Smooth muscle cell of the brain vasculature (primary cell): ENCODE measurements at places on chromosomes 2 and 18.

GRCh38 chr18:26535630-26536029, 12.7 kb downstream of the KCTD1 start:
- DNase-seq: no peak

- DNase-seq: no peak
These were observed 118.3 kb downstream of the LDLRAD4 start for GRCh38 chr18:13336841-13337240.

DNA sequence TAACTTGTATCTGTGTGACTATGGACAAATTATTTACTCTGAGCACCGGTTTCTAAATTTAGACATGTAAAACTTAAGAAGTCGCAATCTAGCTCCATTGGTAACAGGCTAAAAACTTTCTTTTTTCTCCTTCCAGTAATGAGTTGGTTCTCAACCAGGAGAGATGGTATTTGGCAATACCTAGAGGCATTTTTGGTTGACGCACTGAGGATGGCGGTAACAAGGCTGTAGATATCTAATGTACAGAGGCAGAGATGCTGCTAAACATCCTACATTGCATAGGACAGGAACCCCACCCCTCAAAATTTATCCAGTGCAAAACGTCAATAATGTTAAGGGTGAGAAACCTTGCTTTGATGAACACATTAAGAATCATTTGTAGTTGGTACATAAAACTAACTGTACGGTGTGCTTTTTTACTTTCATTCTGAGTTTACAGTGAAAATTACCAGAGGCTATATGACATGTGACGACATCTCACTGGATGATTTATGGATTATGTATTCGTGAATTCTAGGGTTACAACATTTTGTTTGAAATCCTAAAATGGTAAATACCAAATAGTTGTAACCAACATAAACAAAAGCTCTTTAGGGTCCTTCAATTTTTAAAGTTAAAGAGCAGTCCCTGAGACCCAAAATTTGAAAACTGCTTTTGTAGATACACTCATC, 91.3 kb downstream of the TLK1 start:
- no peak for DNase-seq

DNA sequence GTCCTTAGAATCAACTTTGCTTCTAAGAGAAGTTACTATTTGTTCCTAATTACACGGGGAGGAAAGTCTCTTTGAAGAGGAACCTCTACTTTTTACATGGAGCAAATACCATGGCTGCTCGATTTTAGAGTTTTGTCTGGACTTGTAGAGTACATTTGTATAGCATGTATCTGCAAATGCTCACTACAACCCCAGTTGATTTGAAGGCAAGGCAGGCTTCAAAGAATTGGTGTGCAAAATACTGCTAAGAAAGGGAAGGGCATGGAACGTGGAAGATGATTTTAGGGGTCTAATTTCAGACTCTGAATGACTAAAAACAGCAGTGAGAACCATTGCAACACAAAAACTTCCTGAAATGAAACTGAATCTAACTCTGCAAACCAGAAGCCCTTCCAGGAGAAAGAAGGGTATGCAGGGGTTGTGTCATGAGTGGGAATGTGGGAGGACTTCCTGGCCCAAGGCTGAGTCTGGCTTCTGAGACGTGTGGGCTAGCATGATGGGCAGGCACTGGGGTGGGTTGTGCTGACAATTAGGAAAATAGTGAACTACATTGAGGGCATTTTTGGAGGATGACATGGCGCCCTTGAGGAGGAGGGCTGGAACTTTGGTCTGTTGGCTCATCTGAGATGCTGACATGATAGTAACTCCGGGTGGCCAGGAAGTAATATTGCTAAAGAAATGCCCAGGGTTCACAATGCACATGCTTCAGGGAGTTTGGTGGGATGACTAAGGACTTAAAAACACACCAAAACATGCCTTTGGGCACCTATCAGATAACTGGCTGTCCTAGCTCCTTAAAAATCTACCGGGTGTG, 18.9 kb upstream of the IL1R2 start:
- no peak for DNase-seq

- DNase-seq: no peak
These were observed 44.5 kb downstream of the COMMD1 start for GRCh38 chr2:61949714-61950560.

- no peak for DNase-seq
These were observed 690.4 kb upstream of the NRXN1 start for GRCh38 chr2:51722311-51722710.

DNA sequence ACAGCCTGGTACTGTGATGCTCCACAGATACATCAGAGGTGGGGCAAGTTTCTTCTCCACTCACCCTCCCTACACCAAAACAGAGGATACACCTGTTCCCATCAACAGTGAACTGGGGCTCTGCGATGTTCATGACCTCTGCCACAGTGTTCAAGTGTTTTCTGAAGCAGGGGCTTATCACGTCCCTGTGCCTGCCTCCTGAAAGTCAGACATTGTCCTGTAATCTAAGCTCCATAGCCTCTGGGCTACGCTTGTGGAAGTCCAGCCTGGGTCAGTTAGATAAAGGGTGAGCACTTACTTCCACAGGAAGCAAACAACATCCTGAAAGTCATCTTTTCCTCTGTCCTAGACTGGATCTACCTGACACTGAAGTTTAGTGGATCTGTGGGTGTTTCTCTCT, 20.2 kb upstream of the MRO start:
- no peak for DNase-seq

GRCh38 chr2:145807554-145807953, 1287.6 kb upstream of the ZEB2 start:
- DNase-seq: no peak

GRCh38 chr2:196415384-196415783, 224.1 kb upstream of the CCDC150 start:
- no peak for DNase-seq

DNA sequence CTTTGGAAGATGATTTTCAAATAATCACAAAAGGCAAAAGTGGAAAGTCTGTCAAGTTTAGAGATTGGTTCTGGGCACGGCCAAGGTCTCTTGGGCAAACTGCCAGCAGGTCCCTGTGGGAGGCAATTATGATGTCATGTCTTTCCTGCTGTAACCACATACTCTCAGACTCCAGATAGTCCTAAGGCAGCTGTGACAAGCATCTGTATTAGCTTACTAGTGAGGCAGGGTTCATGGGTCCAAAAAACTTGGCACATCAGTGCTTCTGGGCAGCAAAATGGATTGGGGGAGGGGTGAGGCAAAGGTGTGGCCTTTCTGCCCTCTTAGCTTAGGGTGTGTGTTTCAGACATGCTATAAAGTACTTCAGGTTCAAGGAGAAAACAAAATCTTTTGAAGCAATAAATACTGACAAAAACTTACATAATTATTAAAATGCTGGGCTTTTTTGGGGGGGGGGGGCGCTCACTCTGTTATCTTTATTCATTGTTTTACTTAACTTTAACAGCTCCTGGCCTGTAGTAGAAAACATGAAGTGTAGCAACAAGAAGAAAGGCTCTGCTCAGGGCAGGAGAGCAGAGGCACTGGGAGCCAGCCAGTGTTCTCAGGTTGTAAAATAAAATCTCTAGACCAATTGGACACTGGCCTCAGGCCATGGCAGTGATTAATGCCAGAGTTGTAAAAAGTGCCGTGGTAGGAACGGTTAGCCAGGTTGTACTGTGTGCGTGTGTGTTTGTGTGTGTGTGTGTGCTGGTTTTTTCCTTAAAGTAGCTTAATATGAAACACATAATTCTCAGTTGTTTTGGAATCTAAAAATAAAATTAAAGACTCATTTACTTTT, 14.3 kb upstream of the TANC1 start:
- peak; percentile 80 for DNase-seq

DNA sequence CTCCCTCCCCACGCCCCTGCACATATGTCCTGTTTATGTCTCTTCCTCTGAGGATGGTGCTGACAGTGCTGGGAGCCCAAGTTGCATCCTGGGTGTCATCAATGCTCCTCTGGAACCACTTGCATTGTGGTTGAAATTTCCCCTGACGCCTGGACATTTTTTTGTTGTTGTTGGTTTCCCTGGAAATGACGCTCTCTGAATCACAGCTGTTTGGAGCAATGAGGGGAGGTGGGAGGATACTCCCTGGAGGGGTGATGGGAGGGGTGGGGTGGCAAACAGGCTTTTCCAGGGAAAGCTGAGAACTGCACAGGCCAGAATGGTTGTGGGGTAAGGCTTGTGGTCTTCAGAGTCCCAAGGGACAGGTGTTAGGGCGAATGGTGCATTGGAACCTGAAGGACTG, 29.6 kb downstream of the CELF4 start:
- no peak for DNase-seq

GRCh38 chr2:226299771-226300170, 499.8 kb downstream of the IRS1 start:
- DNase-seq: no peak

DNA sequence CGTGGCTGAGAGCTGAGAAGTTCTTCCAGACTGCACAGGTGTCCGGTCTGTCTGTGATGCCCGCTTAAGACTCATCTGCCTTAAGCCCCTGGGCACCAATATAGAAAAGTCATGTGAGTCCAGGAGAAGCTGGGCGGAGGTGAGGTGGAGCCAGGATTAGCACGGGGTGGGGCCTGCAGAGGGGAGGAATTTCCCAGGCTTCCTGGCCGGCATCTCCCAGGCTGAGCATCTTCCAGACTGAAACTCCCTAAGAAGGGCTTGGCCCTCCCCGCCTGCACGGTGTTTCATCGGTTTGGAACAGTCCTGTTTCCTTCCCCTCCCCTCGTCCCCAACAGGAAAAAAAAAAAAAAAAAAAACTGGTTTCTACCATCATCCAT, 270.3 kb downstream of the ATAD2B start:
- DNase-seq: no peak

DNA sequence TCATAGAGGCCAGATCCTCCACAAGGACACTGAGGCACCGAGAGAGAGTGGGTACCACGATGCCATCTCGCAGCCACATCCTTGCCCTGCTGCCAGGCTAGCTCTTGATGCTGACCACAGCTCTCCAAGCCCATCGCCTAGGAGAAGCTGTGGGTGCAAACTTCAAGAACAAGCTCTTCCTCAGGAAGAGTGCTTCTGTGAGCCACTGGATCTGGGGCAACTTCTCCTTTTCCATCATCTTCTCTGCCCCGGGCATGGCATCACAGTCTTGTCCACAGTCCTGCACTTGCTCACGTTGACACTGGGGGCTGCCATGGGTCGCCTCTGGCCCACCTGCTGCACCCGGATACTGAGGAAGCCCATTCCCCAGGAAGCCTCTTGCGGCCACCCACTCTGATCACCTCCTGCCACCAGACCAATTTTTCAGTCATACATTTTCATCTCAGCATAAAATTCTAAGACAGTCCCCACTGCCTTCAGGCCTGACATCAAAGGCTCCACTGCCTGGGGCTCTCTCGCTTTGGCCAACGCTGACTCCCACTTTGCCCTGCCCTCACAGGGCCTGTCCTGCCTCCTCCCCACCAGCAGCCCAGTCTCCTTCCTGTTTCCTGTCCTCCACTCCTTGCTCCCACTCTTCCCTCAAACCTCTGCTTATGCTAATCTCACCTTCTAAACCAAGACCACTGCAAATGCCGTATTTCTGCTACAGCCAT, 243.9 kb downstream of the AFF3 start:
- no peak for DNase-seq

- no peak for DNase-seq
These were observed 181.3 kb upstream of the AGAP1 start for GRCh38 chr2:235312571-235312970.

- no peak for DNase-seq
These were observed 23.2 kb downstream of the CENPO start for GRCh38 chr2:24816404-24816803.

DNA sequence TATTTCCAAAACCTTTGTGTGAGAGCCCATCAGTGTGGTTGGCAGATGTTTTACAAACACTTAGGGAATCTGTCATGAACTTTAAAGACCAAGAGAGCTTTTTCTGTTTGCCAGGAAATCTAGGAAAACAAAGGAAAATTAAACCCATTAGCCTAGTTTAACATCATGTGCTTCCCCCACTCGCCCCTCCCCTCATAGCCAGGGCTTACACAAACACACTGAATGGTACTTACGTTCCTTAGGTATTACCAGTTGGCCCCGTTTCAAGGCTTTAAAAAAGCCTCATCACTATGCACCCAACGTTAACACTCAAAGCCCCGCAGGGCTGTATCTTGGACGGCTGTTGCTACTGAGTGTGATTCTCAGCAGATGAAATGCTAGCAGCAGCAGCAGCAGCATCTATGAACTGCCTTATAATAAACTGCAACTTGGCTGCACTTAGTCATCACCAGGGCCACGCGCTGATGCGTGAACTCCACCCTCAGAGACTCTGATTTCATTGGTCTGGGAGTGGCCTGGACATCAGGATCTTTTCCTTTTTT, 20.1 kb upstream of the TTC39C start:
- DNase-seq: no peak

- no peak for DNase-seq
These were observed 404.3 kb downstream of the PID1 start for GRCh38 chr2:228866781-228867180.

GRCh38 chr18:70659036-70659925, 370.4 kb downstream of the SOCS6 start:
- DNase-seq: no peak

- DNase-seq: no peak
These were observed 4.2 kb downstream of the ECEL1 start for GRCh38 chr2:232483311-232483922.

DNA sequence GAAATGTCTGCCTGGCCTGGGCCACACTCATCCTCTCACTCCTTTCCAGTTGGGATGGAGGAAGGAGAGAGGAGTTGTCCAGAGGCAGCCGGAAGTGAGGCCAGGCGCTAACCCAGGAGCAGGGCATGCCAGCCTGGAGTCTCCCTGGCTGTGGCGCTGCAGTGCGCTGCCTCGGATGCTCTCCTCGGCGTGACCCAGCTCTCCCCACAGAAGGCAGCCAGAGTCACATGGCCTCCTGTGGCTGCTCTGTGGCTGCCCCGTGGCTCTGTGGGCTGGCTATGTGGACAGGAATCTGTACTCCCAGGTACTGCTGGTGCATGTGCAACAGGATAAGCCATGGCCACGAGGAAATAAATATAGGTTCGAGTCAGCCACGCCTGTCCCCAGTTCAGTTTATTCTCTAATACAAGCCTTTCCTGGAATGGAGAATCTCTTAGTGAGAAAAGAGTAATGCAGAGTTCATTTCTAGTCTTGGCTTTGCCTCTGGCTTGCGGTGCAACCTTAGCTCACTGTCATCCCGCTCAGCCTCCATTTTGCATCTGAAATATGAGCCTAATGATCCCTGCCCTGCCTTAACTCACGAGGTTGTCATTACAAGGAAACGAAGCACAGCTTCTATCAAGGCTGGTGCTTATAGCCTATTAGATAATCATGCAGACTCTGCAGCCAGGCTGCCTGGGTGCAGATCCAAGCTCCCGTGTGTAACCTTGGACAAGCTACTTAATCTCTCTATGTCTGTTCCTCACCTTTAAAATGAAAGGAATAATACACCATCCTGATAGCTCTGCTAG, 106.3 kb downstream of the ANTXR1 start:
- DNase-seq: no peak

- DNase-seq: no peak
These were observed 16.3 kb downstream of the ST6GAL2 start for GRCh38 chr2:106869512-106870275.

- DNase-seq: no peak
These were observed 103.9 kb upstream of the LRP1B start for GRCh38 chr2:142234741-142235140.

DNA sequence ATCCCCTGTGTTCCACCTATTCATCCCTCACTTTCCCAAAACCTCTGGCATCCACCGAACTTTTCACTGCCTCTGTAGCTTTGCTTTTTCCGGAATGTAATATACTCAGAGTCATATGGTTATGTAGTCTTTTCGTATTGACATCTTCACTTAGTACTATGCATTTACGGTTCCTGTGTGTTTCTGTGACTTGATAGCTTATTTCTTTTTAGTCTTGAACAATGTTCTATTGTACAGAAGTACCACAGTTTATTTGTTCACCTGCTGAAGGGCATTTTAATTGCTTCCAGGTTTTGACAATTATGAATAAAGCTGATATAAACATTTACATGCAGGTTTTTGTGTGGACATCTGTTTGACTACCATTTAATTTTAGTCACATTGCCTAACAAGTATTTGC, 154.7 kb upstream of the DOK6 start:
- no peak for DNase-seq
